ENCODE measurements at places on chromosomes 12 and 14.

- DNase-seq, result no peak
Measured at GRCh38 chr14:90487031-90487430, 90.2 kb downstream of the CALM1 start.

GRCh38 chr12:124744659-124745464 is 118.8 kb downstream of the SCARB1 start:
- peak; percentile 47 for DNase-seq

DNA sequence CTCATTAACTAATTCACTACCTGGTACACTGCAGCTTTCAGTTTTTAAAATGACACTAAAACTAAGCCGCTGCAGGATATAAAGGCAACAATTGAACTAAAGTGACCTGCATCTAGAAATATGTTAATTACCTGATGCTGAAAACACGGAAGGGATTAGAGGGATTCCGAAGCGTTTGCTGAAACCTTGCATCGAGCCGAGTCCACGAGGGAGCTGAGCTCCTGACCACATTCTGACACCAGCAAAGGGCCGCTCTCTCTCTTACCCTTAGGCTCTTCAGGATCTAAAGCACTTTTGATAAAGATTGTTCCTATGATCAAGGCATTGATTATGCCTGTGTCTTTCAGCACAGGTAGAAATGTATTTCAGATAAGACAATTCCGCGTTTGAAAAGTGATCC is 59.5 kb upstream of the CDKN3 start:
- DNase-seq, result no peak

DNA sequence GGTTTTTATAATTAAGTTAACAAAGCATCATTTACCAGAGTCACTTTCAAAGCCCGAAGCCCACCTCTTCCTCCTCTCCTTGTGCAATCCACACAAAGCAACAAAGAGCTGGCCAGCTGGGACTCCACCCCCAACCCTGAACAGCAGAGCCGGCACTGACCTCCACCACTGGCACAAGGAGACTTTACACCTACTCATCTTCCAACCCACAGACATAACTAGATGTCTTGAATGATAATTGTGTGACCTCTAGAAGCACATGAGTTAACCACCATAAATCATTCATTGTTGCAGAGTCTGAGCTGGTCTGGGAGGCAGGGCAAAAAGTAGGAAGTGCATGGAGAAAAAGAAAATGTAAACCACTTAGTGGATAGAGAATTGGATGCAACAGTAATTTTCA is 72.2 kb downstream of the ST8SIA1 start:
- peak; percentile 71 for DNase-seq

GRCh38 chr14:37573356-37573755 is 21.7 kb downstream of the FOXA1 start:
- DNase-seq, result no peak

GRCh38 chr12:101327546-101327945 is 47.6 kb downstream of the UTP20 start:
- DNase-seq, result no peak

GRCh38 chr12:116631619-116632018 is 72.4 kb downstream of the MAP1LC3B2 start:
- no peak for DNase-seq

DNA sequence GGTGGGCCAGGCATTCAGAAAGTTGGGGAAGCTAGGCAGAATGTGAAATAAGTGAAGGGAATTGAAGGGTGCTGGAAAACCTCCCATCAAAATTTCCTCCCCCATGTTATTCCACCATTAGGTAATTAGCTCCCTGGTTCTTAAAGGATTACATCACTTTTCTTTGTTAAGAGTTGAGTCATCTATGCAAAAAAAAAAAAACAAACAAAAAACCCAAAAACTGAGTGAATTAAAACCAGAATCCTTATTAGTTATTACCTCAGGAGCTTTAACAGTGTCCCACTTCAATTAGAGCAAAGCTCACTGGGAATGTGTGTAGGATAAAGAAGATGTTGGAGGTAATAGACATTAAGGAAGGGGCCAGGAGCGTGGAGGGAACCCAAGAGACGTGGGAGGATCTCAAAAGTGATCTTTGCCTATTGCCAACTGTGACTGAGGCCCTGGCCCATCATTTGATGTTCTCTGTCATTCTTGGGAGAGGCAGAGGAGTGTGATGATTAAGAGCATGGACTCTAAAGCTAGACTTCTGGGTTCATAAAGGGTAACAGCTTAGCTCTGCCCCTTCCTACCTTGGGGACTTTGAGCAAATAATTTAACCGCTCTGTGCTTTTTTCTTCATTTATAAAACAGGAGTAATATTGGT is 364.7 kb downstream of the APAF1 start:
- no peak for DNase-seq

- no peak for DNase-seq
Measured at GRCh38 chr14:88516861-88517357, 37.9 kb downstream of the PTPN21 start.

DNA sequence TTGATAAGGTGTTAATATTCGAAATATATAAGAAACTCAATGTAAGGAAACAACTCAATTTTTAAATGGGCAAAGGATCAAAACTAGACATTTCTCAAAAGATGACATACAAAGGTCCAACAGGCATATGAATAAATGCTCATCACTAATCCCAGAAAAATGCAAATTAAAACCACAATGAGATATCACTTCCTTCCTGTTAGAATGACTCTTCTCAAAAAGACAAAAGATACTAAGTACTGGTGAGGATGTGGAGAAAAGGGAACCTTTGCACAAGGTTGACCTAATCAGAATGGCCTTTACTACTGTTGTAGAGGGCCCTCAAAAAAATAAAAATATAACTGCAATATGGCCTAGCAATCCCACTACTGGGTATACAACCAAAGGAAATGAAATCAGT is 383.4 kb downstream of the KCNH5 start:
- no peak for DNase-seq

DNA sequence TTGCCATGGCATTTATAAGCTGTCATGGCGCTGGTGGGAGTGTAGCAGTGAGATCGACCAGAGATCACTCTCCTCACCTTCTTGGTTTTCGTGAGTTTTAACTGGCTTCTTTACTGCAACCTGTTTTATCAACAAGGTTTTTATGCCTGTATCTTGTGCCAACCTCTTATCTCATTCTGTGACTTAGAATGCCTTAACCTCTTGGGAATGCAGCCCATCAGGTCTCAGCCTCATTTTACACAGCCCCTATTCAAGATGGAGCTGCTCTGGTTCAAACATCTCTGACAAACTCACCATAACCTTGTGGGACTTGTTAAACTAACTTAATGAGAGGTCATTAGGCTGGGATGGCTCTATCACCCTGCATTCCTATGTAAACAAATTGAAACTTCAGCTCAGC is 151.3 kb downstream of the CAND1 start:
- DNase-seq, result no peak

DNA sequence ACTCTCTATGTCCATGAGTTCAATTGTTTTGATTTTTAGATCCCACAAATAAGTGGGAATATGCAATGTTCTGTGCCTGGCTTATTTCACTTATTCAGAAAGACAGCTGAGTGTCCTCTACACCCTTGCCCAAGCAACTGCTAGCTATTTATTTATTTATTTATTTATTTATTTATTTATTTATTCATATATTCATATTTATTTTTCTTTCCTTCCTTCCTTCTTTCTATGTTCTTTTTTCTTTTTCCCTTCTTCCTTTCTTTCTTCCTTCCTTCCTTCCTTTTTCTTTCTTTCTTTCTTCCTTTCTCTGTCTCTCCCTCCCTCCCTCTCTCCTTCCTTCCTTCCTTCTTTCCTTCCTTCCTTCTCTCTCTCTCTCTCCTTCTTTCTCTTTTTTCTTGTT is 563.4 kb downstream of the BCL11B start:
- no peak for DNase-seq

DNA sequence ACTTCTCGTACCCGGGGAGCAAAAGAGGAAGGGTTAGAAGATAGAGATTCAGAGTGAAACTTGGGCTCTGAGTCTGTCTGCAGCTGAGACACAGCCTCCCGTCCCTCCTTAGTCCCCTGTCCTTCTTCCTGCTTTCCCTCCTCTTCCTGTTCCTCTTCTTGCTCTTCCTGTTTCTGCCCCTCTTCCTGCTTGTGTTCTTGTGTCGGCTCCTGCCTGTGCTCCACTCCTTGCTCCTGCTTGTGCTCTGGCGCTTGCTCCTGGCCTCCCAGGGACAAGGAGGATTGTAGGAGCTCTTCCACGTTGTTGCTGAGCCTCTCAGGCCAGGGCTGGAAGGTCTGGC is 3.0 kb downstream of the ACRBP start:
- no peak for DNase-seq

DNA sequence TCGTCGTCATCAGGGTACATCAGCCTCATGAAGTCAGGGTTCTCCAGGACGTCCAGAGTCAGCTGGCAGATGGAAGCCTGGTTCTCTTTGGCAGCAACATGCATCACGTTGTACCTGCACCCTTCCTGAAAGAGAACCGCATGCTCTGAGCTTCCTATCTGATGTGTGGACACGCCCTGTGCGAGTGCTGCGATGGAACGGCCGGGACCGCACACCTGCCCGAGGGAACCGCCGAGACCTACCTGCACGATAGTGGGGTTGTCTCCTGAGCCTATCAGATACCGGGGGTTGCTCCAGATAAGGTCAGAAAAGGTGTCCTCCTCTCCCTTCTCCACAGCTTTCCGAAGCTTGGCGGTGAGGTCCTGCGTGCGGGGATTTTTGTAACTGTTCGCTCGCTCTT is 13.7 kb downstream of the ANKLE2 start:
- DNase-seq, result no peak

- peak; percentile 23 for DNase-seq
Measured at GRCh38 chr12:62522984-62523383, 56.4 kb downstream of the MON2 start.

GRCh38 chr12:113591480-113591974 is 119.9 kb upstream of the LHX5 start:
- peak; percentile 92 for DNase-seq

GRCh38 chr12:97006585-97006984 is 99.5 kb downstream of the NEDD1 start:
- DNase-seq, result no peak

GRCh38 chr12:79071498-79071897 is 206.9 kb downstream of the SYT1 start:
- no peak for DNase-seq

GRCh38 chr12:100401660-100402059 is 44.8 kb downstream of the SLC17A8 start:
- DNase-seq, result no peak

GRCh38 chr12:65331456-65331855 is 53.0 kb downstream of the MSRB3 start:
- no peak for DNase-seq
